Heart left ventricle (tissue), 16 donors: ENCODE measurements at places on chromosomes 7 and 10. TPM values are rescaled to one million over a fixed set of nuclear protein-coding genes. Genes with fewer than 3 reads are reported as not detected.

Gene EVX1
- total RNA-seq, result not detected

Gene ACHE
- 1.4 TPM for total RNA-seq

Gene ABI1
- 24.1 TPM for total RNA-seq

Gene CDC123
- 57.2 TPM for total RNA-seq

Gene EXOC4
- total RNA-seq, result 43.2 TPM

Gene ADCYAP1R1
- 2.4 TPM for total RNA-seq

DNA sequence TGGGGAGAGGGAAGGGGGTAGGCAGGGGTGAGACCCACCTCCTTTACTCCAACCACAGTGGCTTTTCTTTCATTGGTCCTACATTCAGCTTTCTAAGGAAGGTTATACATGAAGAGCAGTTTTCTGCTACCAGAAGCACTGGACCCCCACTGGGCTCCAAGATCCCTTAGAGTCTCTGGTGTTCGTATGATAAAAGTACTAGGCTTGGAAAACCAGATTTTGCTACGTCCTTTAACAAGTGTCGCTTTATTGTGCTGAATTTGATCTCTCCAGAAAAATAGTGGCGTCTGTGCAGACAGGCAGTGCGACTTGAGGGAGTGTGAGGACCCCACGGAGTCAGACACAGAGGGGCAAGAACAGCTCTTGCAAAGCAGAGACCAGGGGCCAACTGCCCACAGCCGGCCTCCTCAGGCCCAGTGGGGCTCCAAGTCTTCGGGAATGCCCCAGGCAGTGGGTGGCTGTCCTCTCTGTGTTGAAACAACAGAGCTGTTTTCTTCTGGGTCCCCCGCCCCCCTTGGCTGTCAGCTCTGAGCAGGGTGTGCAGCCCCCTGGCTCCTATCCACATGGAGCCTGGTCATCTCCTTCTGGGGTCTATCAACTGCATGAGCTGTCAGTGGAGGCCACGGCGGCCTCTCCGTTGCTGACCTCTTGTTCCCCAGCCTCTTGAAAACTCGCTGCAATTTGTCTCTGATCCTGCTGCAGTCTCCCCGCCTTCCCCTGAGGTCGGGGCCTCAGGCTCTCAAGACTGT is 333.2 kb downstream of the RPS24 start:
- no peak overlapping the region for H3K27ac ChIP-seq
- no peak for DNase-seq
- H3K4me3 ChIP-seq, result no peak overlapping the region
- H3K36me3 ChIP-seq, result no peaks in the 10 kb centered on the region
- no peaks in the 10 kb centered on the region for H3K27me3 ChIP-seq

- no peaks in the 10 kb centered on the region for H3K27me3 ChIP-seq
- H3K4me3 ChIP-seq, result no peak overlapping the region
- no peaks in the 10 kb centered on the region for H3K36me3 ChIP-seq
- H3K4me1 ChIP-seq, result peaks cover 16% of the 10 kb centered on the region
Measured at GRCh38 chr7:137007001-137007694, 138.7 kb downstream of the CHRM2 start.

DNA sequence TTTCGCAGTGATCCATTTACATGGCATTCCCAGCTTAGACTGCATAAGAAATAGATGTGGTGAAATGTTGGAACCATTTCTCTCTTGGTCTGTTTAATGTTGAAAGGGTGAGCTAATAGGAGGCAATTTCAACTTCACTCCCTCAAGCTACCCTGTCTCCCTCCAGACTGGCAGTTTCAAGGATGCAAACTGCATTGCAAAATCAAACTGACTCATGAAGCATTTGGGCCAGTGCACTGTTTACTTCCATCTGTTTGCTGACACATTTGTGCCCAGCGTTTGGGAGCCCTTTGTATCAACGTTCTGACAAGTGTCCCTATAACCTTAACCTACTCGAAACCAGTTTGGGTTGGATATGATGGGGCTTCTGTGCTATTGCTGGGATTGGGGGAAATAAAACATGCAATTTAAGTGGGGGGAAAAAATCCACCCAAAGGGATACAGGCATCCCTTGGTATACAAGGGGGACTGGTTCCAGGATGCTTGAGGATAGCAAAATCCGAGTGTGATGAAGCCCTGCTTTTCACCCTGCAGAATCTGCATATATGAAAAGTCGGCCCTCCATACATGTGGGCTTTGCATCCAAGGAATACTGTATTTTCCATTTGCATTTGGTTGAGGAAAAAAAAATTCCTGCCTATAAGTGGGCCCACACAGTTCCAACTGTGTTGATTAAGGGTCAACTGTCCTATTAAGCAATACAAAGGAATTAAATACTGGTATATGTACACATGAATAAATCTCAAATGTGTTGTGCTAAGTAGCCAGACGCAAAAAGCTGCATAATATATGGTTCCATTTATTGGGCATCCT is 15.6 kb downstream of the RHEB start:
- H3K36me3 ChIP-seq, result no peaks in the 10 kb centered on the region
- peak overlapping the region; percentile 5 for H3K27ac ChIP-seq
- peaks cover 24% of the 10 kb centered on the region for H3K4me1 ChIP-seq
- no peak overlapping the region for H3K4me3 ChIP-seq
- no peak for DNase-seq

DNA sequence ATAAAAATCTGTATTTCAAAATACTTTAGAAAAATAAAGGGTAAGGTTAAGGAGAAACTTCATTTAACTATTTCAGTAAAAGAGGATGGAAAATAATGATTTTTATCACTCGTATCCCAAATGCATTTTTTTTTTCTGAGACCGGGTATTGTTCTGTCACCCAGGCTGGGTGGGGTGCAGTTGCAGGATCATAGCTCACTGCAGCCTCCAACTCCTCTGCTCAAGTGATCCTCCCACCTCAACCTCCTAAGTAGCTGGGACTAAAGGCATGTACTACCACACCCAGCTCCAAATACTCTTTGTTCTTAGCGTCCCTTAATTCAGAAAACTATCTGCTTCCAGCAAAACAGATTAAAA is 11.8 kb downstream of the KMT2C start:
- H3K27me3 ChIP-seq, result no peaks in the 10 kb centered on the region
- no peak overlapping the region for H3K27ac ChIP-seq
- no peak overlapping the region for H3K4me3 ChIP-seq
- H3K4me1 ChIP-seq, result peaks cover 10% of the 10 kb centered on the region

GRCh38 chr7:5082806-5083205 is 37.1 kb downstream of the RBAK start:
- H3K4me1 ChIP-seq, result peaks cover 5% of the 10 kb centered on the region
- no peak overlapping the region for H3K27ac ChIP-seq
- H3K36me3 ChIP-seq, result no peaks in the 10 kb centered on the region

DNA sequence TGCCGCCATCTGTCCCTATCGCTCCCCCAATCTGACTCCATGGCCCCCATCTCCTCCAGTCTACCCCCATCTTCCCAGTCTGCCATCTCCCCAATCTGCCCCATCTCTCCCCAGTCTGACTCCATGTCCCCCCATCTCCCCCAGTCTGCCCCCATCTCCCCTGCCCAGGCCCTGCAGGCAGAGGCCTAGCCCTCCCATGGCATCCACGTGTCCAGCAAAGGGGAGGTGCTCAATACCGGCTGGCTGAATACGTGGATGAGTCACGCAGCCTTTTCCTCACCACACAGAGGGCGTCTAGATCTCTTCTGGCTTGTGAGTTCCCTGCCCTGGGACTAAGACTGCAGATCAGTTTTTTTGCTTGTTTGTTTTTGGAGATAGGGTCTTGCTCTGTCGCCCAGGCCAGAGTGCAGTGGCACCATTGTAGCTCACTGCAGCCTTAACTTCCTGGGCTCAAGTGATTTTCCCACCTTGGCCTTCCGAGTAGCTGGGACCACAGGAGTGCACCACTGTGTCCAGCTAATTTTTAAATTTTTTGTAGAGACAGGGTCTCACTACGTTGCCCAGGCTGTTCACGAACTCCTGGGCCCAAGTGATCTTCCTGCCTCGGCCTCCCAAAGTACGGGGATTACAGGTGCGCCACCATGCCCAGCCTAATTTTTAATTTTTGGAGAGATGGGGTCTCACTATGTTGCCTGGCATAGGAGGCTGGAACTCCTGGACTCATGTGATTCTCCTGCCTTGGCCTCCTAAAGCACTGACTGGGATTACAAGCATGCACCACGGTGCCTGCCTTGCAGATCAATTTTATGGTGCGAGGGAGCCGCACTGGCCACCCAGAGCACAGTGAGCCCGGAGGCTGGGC is 15.3 kb upstream of the GPR146 start:
- peak overlapping the region; percentile 80 for H3K27ac ChIP-seq
- peak; percentile 78 for DNase-seq
- no peaks in the 10 kb centered on the region for H3K27me3 ChIP-seq

DNA sequence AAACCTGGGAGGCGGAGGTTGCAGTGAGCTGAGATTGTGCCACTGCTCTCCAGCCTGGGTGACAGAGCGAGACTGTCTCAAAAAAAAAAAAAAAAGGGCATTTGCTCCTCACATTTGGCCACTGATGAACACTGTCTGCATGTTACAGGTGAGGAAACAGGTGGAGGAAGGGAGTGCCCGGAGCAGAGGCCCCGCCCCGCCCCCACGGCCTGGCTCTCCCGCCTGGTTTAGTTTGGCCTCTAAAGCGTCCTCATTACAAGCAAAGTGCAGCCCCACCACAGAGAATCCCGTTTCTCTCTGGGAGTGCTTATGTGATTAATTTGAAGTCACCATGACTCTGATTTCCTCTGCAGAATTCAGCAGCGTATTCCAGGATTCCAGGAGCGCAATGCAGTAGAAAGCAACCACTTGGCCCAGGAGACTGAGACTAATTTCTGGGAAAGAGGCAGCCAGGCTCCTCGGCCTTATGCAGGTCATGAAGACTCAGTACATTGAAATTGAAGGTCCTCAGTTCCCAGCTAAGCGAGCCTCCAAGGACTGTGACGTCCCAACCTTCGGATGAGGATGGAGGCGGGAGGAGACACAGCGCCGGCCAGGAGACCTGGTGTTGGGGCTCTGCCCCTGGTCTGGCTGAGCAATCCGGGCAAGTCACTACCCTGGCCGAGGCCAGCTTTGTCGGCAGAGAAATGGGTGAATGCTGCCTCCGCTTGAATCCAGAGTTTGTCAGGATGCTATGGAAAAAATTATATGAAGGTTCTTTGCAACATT is 44.7 kb downstream of the RBM17 start:
- no peak overlapping the region for H3K27ac ChIP-seq
- H3K4me1 ChIP-seq, result peaks cover 5% of the 10 kb centered on the region
- no peaks in the 10 kb centered on the region for H3K36me3 ChIP-seq
- DNase-seq, result no peak
- no peaks in the 10 kb centered on the region for H3K27me3 ChIP-seq
- no peak overlapping the region for H3K4me3 ChIP-seq

GRCh38 chr7:20730611-20731010 is 56.1 kb downstream of the SP8 start:
- no peak for DNase-seq
- no peak overlapping the region for H3K4me3 ChIP-seq
- no peak overlapping the region for H3K27ac ChIP-seq
